Neural crest cell (in vitro differentiated cells): ENCODE measurements at places on chromosomes 4 and X. TPM values are rescaled to one million over a fixed set of nuclear protein-coding genes. Genes with fewer than 3 reads are reported as not detected.

DNA sequence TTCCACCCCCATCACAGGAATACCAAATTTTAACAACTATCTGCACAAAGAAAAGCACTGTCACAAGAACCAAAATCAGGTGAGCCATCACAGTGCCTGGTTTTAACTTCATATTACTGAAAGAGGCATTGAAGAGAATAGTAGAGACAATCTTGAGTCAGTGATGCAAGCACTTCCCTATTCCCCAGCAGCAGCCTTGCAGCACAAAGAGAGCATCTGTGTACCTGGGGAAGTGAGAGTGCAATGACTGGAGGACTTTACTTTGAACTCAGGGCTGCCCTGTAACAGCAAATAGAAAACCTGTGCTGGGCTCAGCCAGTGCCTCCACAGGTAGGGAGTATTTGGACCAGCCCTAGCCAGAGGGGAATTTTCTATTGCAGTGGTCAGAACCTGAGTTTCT, 361.8 kb downstream of the TEX13C start:
- no peak for DNase-seq

GRCh38 chr4:123553279-123553678, 156.7 kb downstream of the SPRY1 start:
- no peak for DNase-seq

GRCh38 chr4:164731827-164732474, 22.0 kb upstream of the SMIM31 start:
- DNase-seq: peak; percentile 72

- no peak for DNase-seq
Observed at GRCh38 chrX:149979126-149979644, 40.9 kb upstream of the EOLA2 start.

The WDFY3 gene
- 53.5 and 68.2 TPM in 2 replicates for total RNA-seq
